ENCODE measurements at places on chromosomes 7 and 10.

DNA sequence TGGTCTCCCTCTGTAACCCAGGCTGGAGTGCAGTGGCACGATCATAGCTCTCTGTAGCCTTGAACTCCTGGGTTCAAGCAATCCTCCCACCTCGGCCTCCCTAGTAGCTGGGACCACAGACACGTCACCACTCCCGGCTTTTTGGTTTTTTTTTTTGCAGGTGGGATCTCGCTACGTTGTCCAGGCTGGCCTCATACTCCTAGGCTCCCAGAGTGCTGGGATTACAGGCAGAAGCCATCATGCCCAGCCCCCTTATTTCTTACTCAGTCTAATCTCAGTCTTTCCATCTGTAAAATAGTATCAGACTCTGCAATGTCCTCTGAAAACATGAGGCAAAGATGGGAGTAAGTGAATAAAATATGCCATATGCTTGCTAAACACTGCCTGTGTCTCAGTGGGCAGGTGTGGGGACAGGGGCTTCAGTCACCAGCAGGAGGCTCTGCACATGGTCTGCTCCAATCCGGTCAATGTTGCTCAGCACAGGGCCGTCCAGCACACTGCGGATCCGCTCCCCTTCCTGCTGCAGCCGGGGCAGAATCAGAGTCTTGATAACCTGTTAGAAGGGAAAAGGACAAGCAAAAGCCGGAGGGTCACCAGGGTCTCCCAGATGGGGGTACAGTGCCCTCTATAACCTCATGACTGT is 8.2 kb downstream of the AP4M1 start:
- no peak for DNase-seq

GRCh38 chr10:52484206-52485065 is 170.4 kb downstream of the DKK1 start:
- DNase-seq = no peak

- no peak for DNase-seq
Observed at GRCh38 chr7:139362302-139362701, 2.6 kb downstream of the LUC7L2 start.

DNA sequence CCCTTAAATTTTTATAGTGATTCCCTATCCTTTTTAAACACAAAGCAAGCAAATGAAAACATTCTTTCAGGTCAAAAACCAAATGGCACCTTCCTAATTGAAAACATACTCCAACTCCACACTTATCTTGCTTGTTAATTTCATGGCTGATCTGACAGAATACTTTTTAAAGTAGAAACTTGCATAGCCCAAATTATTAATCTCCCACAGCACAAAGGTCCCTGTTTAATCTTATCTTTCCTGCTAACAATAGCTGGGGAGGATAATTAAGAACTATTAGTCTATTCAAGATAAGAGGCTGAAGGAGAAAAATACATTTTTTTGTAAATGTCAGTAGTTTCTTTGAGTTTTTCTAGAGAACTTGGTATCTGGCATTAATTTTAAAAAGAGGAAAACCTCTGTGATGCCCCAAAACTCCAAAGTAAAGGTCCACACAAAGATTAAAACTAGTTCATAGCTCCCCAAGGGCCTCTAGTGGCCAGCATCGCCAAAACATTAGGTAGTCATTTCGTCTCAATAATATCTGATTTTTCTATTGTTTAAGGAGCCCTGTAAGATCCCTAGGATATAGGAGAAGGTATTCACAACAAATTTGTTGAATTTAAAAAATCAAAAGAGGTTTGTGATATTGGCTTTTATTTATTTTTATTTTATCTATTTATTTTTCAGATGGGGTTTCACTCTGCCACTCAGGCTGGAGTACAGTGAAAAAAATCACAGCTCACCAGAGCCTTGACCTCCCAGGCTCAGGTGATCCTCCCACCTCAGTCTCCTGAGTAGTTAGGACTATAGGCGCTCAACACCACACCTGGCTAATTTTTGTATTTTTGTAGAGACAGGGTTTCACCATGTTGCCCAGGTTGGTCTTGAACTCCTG is 14.7 kb downstream of the CDNF start:
- no peak for DNase-seq

- DNase-seq = no peak
Observed at GRCh38 chr10:95552679-95553342, 8.4 kb downstream of the SORBS1 start.

DNA sequence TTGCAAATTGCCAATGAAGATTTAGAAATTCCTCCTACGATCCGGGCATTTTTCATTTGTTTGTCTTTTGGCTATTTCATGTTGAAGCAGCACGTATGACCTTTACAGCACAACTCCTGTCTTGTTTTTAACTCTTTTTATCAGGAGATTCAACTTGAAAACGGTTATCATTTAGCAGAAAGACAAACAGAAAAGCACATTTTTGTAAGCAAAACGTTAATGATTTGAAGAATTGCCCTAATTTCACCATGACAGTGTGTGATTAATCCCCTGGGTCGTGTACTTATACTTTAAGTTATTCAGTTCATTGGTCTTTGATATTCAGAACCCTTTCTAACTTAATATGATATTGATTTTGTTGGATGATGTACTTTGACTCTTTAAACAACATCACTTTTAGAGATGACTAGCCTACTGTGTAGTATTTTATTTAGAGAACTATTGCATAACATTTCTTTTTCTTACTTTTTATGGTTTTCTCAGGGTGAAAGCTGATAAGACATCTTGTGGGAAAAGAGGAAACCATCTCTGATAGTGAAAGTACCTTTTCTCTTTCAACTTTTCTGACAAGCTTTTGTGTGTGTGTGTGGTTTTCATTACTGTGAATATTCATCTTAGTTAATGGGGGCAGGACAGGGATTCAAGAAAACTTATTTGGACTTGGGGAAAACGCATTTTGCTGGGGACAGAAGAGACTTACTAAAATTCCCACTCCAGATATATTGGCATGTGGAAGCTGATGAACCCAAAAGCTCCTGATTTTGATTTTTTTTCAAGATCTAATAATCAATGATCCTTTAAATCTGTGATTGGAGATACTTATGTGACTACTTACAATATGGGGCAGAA is 8.1 kb downstream of the HHEX start:
- DNase-seq = no peak

- DNase-seq = no peak
Observed at GRCh38 chr7:96179837-96180236, 142.1 kb downstream of the SLC25A13 start.

DNA sequence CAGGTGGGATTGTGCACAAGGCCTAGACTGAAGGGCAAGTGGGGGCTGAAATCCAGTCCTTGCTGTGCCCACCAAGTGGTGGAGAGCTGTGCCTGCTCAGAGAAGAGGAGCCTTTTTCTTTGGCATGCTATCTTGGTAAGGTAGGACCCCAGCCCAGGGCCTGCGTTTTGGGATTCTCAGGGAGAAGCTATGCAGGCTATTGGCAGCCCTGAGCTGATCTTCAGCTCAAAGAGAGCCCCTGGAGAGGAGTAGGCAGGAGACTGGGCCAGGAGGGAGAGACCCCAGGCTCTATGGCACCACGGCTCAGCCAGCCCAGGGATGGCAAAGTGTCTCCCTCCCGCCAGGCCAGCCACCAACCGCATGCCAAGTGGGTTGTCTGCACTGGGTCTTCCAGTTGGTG is 119.2 kb upstream of the PCBD1 start:
- no peak for DNase-seq

DNA sequence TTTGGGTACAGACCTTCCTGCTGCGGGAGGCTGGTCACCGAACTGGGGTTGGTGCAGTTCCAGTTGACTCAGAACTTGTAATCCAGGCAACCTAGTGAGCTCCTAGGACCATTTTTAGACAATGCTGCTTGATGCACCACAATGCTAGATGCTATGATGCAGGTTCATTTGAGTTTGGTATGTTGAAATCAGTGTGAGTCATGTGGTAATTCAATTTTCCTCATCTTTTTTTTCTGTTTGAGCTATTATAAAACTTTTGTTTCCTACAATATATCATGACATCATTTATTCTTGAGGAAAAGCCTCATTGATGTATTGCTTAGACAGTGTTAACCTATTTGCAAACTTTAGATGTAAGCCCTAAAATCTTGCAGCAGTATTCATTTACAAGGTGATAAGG is 40.9 kb upstream of the MTPN start:
- DNase-seq = no peak

DNA sequence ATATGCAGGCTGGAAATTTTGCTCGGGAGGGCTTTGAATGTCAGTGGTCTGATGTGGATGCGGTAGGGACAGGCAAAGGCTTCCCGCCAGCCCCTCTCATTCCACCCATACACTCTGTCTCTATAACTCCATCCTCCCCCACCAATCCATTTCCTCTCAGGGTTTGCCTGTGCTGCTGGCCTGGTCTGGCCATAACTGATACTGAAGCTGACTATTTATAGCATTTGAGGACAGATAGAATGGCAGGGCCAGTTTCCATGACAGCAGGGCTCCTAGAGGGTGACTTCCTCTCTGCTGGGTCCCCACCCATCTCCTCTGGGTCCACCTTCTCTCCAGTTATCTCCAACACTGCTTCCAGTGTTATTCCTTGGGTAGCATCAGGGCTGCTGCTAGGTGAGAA is 6.6 kb upstream of the PDLIM1 start:
- no peak for DNase-seq

- DNase-seq = no peak
Observed at GRCh38 chr10:74335501-74335900, 184.5 kb downstream of the ADK start.

DNA sequence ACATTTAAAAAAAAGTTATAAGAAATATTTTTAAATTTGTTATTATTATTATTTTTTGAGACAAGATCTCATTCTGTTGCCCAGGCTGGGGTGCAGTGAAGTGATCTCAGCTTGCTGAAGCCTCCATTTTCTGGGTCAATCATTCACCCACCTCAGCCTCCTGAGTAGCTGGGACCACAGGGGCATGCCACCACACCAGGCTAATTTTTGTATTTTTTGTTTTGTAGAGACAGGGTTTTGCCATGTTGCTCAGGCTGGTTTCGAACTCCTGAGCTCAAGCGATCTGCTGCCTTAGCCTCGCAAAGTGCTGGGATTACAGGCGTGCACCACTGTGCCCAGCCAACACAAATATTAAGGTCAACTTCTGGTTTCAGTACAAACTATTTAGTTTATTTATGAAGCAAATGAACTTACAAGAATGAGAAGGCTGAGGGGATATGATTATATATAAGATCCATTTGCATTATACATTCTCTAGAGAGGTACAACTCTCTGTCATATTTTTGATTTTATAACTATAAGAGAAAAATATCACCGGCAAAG is 45.9 kb upstream of the FAM133B start:
- no peak for DNase-seq

All from stimulated activated CD8-positive, alpha-beta memory T cell treated with anti-CD3 and anti-CD28 coated beads, Interleukin-15, amount 100 ng/mL, for 48 hours (primary cell).